NCI-H69 (cell line): ENCODE measurements at places on chromosomes 7 and 10.

DNA sequence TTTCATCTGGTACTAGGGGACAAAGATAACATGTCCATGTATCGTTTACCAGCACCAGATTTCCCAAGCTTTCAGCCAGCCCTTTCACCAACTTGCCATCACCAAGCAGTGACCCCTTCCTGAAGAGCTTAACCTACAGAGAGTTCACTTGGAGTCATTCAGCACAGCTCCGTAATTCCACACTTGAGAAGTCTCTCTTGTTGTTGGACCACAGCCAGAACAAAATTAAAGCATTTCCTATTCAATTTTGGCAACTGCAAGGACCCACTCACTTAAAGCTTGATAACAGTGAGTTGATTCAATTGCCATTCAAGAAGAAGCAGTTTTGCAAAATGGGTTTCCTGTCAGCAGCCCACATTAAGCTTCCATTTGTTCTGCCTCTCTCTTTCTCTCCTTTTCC, 88.5 kb upstream of the LRRTM3 start:
- DNase-seq: peak; percentile 1

GRCh38 chr7:113774182-113774807, 144.5 kb downstream of the PPP1R3A start:
- DNase-seq: peak; percentile 87

DNA sequence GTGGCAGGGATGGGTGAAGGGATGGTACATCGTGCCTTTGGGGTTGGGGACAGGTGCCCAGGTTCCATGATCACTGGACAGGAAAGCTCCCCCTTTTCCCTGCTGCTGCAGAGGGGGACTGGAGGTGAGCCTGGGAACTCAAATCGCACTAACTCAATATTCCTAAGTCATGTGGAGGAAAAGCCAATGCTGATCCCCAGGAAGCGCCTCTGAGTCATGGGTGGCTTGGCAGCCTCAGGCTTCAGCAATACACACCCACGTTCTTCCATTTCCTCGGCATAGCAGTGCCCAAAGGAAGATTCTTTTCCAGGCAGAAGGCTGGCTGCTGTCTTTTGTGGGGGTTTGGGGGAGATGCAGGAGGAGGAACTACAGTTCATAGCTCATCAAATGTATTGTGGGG, 165.8 kb downstream of the CCDC3 start:
- no peak for DNase-seq

- peak; percentile 44 for DNase-seq
Observed at GRCh38 chr7:19368491-19368925, 223.3 kb upstream of the FERD3L start.

DNA sequence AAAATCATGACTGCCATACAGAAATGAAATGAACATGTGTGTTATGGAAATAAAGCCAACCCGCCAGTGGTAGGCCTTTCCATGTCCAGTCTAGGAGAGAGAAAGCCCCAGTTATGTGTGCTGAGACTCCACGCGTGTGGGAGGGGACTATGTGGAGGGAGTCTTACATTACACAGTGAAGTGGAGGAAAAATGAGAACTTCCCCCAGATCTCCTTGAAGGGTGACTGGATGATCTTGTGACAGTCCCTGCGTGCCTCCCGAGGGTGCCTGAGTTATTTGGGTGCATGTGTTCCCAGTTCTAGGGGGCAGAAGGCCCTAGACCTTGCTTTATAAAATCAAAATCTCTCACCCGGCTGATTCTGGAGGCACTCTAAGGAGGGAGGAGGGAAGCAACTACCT, 24.2 kb downstream of the UPP1 start:
- DNase-seq: no peak

DNA sequence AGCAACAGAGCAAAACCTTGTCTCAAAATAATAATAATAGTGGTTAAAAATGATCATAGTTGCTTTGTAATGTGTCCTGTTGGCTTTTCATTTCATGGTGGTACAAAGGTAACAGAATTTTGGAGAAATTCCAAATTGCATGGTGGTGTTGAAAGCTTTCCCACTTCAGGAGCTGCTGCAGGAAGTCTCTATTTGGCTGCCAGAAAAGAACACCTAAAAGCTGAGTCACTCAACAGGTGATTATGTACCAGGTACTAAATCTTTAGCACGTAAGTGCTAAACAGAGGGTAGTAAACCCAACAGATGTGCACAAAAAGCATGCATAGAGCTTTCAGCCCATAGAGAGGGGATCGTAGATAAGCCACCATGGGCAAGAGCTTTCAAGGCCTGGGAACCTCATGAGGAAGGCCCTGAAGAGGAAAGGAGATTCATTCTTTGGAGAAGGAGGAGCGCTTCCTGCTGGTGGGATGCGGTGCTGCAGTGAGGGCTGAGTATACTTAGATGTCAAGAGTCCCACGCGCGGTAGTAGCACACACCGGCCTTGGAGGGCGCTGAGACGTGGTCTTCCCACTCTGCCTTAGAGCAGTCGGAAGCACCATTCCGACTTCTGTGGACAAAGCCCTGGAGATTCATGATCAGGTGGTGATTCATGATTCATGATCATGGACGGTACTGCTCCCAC, 118.7 kb downstream of the RALA start:
- peak; percentile 77 for DNase-seq

DNA sequence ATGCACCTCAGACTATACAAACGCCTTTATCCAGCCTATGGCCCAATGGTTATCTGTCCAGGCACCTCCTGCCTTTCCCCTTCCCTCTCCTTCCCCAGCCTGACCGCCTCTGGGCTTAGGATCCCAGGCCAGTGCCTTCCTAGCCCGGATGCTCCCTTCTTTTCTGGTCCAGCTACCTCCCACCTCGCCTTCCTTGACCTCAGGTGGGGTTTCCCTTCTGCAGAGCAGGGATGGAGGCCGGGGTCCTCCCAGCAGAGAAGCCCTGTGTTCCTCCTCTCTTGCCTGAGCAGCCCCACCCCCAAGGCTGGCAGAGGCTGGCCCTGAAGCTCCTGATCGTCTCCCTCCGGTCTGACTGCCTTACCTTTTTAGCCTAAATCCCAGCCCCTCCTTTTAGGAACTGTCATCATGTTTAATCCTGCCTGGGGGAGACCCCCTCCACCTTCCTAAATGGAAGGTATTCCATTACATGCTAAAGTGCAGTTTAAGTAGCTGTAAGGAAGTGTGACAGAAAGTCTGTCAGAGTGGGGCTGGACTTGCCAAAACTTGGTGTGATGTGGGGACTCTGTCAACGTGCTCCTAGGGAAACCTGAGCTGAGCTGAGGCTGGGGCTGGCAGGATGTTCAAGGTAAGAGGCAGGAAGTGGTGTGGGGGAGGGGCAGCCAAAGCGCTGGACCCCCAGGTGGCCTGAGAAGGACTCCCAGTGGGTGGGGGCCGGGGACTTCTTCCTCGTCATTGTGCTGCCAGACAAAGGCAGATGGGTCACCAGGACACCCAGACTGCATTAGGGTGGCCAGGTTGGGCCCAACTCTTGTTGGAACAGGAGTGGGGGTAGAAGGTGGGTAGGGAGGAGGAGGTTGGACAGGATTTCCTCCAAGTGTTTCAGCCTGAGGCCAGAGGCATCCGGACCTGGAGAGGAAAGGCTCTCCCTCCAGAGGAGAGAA, 39.5 kb downstream of the LBX1 start:
- DNase-seq: peak; percentile 71

- no peak for DNase-seq
Observed at GRCh38 chr10:28925121-28925663, 247.9 kb downstream of the BAMBI start.

- no peak for DNase-seq
Observed at GRCh38 chr7:44148166-44148565, 7.0 kb upstream of the MYL7 start.

DNA sequence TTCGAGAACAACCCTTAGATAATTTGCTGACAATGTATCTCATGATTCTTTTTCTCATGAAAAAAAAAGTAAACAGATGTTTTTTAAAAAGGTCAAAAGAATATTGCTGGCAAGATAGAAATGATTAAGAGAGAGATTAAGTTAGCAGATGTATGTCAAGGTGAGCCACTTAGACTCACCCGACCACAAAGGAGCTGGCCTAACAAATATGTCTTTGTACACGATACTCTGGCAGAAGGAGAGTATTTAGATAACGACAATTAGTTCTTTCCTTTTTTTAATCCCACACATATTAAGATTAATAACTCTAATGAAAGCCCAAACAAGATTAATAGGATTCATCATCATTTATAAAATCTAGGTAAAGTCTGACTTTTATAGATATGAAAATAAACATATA, 156.7 kb downstream of the RAPGEF5 start:
- DNase-seq: no peak

- DNase-seq: no peak
Observed at GRCh38 chr10:79132681-79133381, 64.1 kb downstream of the ZMIZ1 start.

DNA sequence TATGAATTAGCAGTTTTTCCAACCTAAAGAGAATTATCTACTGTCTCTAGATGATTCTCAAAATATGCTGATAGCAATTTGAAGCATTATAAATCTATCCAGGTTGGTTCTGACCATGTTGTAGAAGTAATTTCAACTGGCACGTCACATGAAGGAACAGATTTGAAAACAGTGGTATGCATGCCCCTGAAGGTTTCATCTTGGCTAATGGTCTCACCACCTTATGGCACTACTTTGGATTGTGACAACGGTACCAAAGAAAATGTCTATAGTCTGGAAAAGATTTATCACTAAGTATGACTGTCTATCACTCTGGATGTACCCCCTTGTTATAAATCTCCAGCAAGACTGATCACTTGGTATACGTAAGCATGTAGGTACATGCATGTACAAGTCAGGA, 723.1 kb upstream of the GALNT17 start:
- DNase-seq: no peak

- no peak for DNase-seq
Observed at GRCh38 chr10:88682491-88682890, 18.2 kb downstream of the LIPF start.

DNA sequence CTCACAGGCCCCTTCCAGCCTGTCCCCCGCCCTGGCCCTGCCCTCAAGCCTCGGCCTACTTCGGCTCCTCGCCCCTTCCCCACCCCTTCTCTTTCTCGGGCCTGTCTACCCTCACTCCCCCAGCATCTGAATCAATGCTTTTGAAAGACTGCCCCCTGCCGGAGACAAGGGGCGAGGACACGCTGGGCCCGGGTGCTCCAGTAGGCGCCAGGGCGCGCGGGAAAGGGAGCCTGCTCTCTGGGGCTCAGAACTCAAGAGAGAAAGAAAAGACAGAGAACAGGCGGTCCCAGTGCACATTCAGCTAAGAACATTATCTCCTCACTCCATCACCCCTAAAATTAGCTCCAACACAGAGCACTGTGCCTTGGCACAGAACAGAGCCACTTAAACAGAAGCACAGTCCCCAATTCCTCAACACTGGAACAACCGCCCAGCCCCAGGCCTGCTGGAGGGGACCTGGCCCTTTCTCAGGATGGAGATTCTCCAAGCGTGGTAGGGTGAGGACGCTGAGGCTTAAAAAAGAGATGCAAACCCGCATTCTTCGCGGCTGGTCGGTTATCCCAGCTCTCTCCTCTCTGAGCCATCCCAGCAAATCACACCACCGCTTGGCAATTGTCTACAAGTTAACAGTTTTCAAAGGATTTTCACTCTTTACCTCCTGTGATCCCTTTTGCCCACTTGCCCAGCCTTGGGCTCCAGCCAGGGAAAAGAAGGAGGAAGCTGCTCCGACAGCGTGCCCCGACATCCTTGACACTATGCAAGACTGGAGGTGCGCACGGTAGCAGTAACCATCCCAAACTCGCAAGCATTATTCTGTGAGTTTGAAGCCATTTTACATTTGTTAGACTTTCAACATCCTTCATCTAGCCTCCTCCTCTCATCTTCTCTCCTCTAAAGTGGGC, 2.1 kb downstream of the GIGYF1 start:
- peak; percentile 75 for DNase-seq

DNA sequence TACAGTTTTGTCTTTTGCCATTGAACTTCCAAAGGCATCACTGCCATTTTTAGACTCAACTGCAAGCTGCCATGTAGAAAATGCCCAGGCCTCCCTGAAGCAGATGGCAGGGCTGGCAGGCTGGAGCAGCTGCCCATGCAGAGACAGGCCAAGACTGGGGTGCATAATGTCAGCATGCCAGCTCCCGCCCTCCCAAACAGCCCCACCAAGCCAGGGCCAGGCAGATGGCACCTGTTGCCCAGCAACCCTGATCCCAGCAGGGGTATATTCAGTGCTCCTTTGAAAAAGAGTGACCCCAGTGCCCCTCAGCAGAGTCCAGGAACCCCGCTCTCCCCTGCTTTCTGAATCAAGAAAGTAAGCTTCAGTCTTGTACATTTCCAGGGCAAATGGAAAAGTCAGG, 32.6 kb downstream of the VSTM4 start:
- DNase-seq: peak; percentile 86

GRCh38 chr7:132919771-132920170, 162.1 kb downstream of the CHCHD3 start:
- DNase-seq: no peak

- DNase-seq: peak; percentile 29
Observed at GRCh38 chr7:150784120-150784736, 15.9 kb downstream of the TMEM176B start.

DNA sequence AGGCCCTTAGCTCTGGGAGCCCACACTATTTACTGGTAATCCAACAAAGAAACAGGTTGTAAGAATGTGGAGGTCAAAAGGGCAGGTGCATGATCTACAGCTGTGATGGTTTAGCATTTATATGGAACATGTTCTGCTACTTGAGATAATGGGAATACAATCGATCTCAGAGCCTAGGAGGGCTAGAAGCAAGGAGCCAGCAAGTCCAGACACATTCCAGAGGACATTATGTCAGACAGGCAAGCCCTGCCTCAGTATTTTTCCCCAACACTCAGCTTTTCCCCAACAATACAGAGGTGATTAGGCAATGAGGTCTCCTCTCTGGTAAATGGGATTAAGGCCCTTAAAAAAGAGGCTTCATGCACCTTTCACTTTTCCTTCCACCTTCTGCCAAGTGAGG, 21.4 kb upstream of the GNAT3 start:
- DNase-seq: no peak

- DNase-seq: no peak
Observed at GRCh38 chr10:77056650-77057049, 581.0 kb downstream of the KCNMA1 start.

DNA sequence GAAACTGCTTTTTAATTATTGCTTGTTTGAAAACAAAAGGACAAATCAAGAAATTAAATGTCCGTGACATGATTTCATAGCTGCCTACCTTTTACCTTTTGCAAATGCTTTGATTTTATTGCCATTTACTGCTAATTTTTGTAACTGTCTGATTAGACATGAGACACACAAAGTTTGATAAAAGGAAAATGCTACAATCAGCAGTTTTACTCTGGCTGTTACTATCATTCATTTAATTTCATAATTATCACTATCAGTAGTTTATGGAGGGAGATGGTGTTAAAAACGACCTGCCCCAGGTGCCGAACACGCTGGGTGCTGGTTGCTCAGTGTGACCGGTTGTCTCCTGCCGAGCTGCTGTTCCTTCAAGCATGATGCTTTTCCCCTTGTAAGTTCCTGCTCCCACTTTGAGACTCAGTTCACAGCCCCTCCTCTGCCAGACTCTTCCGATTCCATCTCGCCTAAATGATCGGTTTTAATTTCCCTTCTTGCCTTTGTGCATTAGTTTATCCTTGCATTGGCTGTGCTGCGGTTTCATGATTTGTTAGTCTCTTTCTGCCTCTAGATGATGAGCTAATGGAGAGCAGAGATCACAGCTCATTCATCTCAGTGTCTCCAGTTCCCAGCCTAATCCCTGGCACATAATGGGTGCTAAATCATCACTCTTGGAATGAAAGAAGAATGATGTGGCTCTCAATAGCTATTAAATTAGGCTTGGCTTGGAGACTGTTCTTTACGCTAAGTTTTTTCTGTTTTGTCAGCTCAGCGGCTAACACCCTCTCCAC, 110.6 kb downstream of the PFKFB3 start:
- no peak for DNase-seq
